Fibroblast of the aortic adventitia (primary cell): ENCODE measurements at places on chromosomes 6 and 20.

DNA sequence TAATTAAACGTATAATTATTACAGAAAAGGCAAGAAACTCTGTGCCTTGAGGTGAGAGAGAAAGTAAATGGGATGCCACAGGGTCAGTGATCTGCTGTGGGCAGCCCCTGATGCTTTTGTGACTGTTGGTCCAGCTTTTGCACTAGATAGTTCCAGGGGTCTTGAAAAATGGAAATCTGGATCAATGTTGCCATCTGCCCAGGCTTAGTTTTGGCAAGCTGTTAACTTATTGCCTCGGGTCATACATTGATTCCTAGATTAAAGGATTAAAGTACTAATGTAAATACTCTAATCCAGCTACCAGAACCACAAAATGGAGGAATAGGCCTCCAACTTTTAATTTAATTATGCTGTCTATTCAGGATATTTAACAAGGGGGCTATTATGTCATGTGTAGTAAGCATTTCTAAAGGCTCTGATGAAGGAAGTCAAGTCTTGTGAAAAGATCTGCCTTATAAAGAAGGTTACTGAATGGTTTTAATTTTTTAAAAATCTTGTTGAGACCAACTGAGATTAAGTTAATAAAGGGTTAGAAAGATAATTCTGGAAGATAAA is 376.0 kb upstream of the HS3ST5 start:
- no peak for DNase-seq

- no peak for DNase-seq
These were observed 142.0 kb upstream of the GMDS start for GRCh38 chr6:2387445-2387844.

DNA sequence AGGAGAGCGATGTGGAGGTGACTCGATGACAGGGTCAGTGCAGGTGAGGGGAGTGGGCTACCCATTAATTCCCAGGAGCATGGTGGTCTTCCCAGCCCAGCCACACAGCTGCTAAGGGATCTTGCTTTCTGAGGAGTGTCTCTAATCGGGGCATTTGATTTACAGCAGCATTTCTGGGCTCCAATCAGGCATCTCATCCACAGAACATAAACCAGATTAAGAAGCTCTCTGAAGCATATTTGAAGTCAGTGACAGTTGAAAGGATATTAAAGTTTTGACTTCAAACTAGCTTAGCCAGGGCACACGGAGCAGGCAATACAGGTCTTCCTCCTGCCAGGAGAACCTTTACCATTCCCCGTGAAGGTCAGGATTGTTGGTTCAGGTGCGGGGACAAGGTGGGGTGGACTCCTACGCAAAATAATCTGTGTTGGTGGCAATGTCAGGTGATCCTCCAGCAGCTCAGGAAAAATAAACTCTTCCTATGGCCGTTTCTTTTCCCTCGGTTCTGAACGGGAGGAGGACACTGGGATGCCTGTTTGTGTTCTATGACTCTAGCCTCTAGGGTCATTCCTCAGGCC is 39.9 kb upstream of the ZNF831 start:
- no peak for DNase-seq

GRCh38 chr6:125985522-125985921 is 818 bp upstream of the TRMT11 start:
- no peak for DNase-seq

- DNase-seq, result peak; percentile 3
These were observed 124.8 kb downstream of the AHI1 start for GRCh38 chr6:135372758-135373157.

DNA sequence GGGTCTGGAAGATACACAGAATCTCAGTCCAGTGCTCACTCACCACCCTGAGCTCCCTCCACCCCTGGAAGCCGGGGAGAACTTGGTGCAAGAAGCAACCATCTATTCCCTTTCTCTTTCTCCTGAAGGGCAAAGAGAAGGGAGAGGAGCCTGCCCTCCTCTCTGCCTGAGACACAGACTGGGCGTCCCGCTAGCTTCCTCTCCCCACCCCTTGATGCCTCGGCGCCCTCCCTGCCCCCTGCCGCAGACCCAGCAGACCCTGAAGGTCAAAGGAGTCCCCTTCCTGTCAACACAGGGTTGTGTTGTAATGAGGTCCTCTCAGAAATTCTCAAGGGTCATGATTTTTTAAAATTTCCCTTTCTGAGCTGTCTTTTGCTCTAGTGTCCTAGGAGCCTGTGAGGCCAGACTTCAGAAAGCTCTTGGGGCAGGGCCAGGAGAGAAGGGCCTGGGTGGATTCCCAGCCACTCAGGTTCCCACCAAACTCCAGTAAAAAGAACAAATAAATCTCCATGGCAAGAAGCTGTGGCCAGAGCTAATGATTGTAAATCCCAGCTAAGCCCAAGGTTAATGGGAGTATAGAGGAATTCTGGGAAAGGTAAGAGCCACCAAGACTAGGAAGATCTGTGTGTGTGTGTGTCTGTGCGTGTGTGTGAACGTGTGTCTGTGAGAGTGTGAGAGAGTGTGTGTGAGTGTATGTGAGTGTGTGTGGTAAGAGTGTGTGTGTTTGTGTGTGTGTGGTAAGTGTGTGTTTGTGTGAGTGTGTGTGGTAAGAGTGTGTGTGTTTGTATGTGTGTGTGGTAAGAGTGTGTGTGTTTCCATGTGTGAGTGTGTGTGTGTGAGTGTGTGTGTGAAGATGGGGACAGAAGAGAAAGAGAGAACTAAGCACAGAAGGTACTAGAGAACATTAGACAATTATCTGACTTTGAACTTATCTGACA is 1.1 kb upstream of the JPH2 start:
- peak; percentile 34 for DNase-seq

DNA sequence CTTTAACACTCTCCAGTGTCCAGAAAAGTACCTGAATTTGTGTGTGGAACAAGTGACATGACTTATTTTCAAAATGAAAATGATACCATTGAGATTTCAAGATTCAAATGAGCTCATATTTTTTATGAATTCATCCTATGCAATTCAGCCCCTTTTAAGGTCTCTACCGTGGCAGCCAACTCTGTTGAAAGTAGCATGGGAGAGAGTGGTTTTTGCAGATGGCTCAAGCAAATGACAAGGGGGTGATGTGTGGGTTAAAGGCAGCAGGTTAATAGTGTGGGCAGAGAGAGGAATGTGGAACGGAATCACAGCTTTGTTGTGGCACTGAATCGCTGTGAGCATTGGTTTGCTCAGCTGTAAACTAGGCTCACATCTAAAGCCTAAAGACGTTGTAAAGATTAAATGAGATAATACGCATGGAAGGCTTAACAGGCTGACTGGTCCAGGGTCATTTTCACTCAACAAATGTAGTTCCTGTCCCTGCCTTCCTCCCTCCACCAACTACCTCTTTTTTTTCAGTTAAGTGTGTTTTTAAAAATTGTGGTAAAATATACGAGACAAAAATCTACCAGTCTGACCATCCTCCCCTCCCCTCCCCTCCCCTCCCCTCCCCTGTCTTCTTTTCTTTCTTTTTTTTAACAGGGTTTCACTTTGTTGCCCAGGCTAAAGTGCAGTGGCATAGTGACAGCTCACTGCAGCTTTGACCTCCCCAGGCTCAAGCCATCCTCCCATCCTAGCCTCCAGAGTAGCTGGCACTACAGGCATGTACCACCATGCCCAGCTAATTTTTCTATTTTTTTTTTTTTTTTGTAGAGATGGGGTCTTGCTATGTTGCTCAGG is 114.7 kb upstream of the ZNF217 start:
- peak; percentile 25 for DNase-seq

DNA sequence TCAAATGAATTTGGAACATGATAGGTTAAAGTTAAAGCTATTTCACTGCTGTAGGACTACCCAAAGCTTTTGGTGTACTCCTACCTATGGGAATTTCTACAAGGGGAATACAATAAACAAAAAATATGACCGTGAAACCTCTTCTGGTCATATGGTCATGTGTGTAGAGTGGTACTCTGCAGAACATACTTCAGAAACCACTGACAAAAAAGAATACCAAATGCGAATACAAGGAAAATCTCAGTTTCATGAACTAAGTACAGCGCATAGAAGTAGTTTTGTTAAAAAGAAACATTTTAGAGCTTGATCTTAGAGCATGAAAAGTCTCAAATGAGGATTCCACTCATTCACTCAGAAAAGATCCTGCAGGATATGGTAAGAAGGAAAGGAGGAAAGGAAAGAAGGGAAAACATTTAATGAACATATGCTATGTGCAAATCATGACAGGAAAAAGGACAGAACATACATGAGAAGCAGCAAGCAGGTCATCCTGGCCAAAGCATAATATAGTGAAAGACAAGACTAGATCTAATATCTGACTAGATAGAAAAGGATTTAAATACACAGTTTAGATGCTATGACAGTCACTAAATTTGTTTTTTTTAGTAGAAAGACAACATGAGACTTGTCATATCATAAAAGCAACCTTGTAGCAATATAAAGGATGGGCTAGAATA is 36.5 kb downstream of the SNX14 start:
- DNase-seq, result no peak

DNA sequence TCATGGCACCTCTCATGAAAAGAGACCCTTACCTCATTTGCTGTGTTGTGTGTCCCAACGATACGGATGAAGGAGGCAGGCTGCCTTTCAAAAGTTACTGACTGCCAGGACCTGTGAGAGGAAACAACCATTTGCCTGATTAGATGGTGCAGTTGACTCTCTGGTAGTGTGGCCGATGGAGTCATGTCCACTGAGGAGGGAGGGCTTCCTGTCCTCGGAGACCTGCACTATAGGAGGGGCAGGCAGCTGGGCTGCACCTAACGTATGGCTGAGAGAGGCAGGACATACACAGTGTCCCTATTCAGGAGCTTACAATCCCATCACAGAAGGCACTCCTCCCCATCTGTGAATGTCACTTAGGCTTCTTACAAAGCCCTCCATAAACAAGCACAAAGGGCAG is 373.0 kb downstream of the ZFAND3 start:
- no peak for DNase-seq

- DNase-seq, result no peak
These were observed 173.9 kb downstream of the NFATC2 start for GRCh38 chr20:51368461-51369211.

DNA sequence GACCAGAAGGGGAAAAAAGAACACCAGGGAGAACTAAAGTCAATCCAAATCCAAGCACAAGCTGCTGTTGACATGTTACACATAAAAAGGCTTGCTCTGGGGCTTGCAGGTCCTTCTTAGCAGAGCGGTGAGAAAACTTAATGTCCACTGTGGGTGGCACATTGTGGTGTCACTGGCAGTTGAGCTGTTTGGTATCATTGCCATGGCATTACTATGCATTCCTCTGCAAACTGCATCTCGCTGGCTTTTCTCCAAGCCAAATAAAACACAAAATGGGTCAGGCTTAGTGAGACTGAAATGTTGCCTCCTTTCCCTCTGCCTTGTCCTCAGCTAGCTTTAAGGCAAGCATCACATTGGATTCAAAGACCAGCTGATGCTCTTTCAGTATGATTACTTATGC is 40.9 kb downstream of the LY86 start:
- no peak for DNase-seq

DNA sequence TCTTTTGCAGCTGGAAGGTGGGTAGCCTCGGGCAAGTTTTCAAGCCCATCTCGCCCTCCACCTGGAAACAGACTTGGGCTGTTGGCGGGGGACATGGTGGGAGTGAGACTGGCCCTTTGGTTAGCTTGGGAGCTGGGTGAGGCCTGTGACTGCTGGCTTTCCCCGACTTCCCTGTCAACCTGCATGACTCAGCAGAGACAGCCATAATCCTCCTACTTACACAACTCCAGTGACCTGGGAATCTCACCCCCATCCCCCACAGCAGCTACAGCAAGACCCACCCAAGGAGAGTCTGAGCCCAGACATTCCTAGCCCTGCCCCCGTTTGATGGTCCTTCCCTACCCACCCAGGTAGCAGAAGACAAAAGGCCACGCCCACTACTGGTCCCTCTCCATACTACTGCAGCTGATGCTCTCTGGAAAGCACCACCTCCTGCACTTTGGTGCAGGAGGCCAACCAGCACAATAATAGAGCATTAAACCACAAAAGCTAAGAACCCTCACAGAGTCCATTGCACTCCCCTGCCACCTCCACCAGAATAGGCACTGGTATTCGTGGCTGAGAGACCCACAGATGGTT is 188.4 kb downstream of the TRDN start:
- DNase-seq, result no peak

DNA sequence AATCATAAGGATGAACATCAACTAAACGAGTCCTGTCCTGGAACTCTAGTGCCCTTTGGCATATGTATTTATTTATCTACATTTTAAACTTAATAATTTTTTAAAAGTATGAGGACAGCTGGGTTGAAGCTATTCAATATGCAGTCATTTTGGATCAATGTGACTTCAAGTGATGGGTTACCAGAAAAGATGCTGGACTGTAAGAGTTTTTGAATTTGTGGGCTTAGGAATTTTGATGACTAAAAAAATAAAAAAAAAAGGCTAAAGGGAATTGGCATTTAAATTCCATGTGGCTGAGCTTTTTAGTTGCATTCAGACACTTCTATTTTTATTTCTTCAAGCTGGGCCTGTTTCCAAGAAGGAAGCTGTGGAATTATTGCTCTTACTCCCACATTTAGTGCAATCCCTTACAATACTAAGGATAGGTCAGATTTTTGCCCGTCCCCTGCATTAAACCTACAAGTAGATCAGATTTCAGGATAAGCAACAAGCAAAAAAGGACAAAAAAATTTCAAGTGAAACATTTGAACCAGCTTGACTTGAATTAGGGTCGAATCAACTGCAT is 704.2 kb upstream of the CITED2 start:
- DNase-seq, result peak; percentile 97

DNA sequence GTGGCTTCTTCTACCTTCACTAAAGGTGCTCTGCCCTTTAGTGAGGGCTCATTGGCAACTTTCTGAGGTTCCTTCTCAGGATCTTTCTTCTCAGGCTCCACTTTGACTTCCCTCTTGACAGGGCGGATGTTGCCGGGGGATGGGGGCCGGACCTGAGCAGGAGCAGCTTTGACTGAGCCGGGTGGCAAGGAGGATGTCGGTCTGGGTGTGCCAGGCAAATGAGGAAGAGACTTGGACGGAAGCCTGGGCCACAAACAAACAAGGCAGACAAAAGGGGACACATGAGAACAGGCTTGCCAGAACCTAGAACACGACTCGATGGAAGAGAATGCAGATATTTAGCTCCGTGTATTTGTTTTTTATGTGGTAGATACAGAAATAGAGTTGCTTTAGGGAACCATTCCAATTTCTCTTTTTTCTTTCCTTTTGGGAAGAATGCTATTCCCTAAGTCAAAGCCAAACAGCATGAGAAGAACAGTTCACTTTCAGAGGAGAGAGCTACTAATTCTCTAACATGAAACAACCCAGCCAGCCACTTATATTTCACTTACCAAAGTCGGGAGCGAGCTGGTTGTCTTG is 76.2 kb upstream of the BCLAF1 start:
- DNase-seq, result no peak

DNA sequence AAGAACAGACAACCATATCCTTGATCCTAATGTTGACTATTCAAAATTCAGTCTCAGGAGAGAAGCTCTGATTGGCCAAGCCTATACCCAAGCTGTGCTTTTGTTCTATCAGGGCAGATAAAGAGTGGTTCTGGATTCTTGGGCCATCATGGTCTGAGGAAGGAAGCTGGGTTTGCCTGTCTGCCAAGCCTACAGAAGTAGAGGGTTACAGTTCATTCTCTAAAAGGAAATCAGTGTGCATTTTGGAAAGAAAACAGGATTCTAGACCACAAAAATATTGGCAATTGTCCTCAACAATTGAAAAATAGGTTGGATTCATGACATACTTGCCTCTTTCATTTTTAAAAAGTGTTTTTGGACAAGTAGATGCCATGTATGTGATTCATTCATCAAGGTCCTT is 145.4 kb upstream of the BMP2 start:
- DNase-seq, result peak; percentile 12
